D721Med (cell line): ENCODE measurements at places on chromosomes 7 and 10.

- no peak for DNase-seq
Observed at GRCh38 chr7:151237244-151238189, 5.2 kb downstream of the CHPF2 start.

- DNase-seq, result no peak
Observed at GRCh38 chr10:14409247-14409646, 78.5 kb upstream of the FRMD4A start.

- no peak for DNase-seq
Observed at GRCh38 chr10:114442091-114442630, 37.9 kb upstream of the AFAP1L2 start.

- DNase-seq, result no peak
Observed at GRCh38 chr7:3063016-3063753, 19.5 kb upstream of the CARD11 start.
